ENCODE measurements at places on chromosomes 13 and 19.

DNA sequence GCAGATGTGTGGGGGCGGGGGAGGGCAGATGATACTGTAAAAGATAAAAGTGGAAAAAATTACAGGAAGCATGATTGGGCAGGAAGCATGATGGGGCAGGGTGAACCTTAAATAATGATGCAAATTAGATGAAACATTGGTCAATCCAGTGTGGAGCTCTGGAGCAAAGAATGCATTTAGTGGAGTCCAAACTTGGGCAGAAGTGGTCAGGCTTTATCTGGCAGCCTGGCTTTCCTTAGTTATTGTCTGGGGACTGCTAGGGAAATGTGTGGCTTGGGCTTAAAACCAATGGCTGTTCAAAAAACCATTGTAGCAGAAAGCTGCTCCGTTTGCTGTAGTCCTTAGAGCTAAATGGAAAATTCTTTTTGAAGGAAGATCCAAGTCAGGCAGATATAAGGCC lies 1077.3 kb upstream of the MIR17HG start:
- DNase-seq: no peak

DNA sequence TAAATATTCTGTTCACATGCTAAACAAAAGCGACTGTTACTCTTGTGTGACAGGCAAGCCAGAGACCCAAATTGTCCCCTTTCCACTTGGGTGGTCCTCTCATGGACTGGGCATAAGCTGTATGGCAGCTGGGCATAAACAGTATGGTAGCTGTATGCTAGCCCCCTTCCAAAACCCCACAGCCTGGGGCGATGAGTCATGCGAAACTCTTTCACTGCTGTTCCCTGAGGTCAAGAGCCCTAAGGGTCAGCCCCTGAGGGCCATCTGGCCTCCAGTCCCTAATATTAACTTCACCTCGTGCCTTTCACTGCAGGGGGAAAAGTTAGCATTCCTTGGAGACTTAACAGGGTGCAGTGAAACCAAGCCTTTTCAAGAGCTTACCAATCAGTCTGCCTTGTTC lies 45.6 kb upstream of the ZNF562 start:
- DNase-seq: no peak

DNA sequence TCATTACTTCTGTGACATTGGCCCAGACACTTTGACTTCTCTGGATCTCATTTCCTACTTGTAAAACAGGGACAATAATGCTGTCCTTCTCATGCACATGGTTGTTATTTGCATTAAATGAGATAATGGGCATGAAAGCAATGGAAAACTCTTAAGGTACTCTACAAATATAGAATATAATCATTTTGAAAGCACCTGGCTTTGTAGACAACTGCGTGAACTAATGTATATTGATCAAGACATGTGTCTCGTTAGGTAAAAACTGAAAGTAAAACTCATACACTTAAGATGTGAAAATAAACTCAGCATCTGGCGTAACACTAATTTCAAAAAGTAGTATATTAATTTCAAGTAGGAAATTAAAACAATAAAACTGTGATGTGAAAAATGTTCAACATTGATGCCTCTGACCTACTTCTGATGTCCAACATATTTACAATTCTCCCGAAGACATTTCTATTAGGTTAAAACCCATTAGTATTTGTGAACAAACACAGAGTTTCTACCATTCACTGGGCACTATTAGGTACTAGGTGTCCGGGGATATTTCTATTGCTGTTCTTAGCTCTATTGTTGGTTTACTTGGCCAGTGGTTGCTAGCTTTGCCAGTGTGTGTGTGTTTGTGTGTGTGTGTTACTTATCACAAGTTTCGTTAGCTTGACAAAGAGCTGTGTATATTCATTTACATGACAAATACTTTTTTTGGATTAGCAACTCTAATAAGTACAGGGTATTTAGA lies 220.5 kb downstream of the KCNRG start:
- no peak for DNase-seq

GRCh38 chr19:29662278-29662603 lies 3.0 kb upstream of the PLEKHF1 start:
- DNase-seq: no peak

DNA sequence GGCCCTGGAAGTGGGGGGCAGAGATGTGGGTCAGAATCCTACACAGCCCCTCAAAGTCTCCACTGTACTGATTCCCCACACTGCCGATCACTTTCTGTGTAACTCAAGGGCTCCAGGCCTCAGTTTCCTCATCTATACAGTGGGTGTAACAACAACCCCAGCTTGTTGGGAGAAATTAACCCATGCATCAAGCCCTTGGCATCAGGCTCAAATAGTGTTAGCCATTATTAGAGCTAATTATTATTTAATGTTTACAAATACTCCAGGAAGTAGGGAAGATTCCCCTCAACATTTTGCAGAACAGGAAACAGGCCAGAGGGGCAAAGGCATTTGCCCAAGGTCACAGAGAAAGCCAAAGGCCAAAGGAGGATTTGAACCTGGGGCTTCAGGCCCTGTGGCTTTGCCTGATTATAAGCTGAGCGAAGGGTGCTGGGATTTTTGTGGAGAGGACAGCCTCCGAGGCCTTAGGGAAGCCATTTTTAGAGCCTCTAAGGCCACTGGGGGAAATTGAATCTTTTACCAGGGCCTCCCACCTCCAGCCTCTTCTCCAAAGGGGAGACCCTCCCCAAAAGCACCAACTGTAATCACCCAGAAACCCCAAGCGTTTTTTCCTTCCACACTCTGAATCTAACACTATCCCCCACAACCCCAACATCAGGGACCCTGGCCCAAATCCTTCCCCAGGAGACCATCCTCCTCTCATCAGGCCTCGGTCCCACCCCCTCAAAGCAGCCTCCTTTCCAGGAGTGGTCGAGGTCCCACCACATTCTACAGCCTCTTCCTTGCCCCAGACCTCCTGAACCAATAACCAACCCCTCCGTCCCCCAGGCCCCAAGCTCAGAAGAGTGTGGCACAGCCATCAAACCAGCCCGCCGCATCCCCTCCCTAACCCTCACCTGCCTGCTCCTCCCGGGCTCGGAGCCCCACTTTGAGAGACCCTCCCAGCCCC lies 1.1 kb downstream of the FKBP8 start:
- no peak for DNase-seq

GRCh38 chr19:50377517-50377916 lies 1.3 kb downstream of the NR1H2 start:
- no peak for DNase-seq

GRCh38 chr19:38735257-38735686 lies 9.0 kb downstream of the CAPN12 start:
- DNase-seq: no peak

Data from kidney epithelial cell (primary cell).